CD4-positive, alpha-beta T cell treated with Interleukin-10 for 1 hour (primary cell): ENCODE measurements at places on chromosomes 7 and 10.

DNA sequence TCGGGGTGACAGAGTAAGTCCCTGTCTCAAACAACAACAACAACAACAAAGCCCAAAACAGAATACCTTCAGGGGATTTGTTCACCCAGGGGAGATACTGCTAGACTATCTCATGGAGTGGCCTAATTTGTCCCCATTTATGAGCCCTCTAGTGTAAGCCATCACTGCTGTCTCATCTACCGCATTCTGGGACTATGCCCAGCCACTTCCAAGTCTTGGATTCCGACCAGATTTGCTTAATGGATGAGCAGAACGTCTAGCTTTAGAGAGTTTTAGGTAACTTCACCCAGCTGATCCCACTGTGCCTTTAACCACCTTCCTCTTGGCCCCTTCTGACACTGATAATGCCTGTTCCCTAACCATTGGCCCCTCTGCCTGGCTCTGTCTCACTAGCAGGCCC, 47.1 kb downstream of the PAPSS2 start:
- DNase-seq: no peak

GRCh38 chr7:155660758-155661093, 16.3 kb downstream of the RBM33 start:
- DNase-seq: no peak

DNA sequence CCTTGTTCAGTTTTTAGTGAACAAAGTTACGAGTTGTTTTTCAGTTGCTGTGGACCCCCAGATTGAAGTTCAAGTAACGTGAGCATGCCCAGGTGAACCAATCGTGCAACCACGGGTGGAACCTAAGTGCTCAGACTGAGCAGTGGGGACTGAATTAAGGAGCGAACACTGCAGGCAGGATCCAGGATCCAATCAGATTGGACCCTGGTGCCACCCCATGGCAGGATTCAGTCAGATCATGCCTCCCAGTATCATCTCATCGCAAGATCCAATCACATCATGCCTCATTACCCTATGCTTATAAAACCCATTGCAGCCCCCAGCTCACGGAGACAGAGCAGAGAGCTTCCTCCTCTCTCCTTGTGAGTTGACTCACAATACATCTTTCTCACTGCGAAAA, 80.9 kb downstream of the PFKFB3 start:
- no peak for DNase-seq

- no peak for DNase-seq
Observed at GRCh38 chr10:35684586-35684985, 42.5 kb upstream of the FZD8 start.

GRCh38 chr7:120760050-120760449, 97.9 kb downstream of the TSPAN12 start:
- DNase-seq: no peak

DNA sequence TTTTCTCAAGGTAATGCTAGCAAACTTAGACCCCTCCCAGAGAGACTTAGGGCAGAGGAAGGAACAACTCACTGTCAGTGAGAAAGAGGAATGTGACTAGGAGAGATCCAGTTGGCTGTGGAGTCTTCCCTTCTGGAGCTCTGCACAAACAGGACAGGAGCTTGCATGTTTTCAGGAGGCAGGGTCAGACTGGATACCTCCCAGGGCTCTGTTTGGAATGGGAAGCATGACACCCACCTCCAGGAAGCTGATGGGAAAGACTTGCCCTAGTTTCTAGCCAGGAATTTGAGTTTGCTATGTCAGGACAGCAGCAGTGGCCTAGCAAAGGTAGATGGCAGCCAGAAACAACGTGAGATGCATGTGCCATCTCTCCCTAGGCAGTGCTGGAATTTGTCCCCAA, 40.6 kb downstream of the GHRHR start:
- no peak for DNase-seq

- no peak for DNase-seq
Observed at GRCh38 chr7:1103789-1104515, 16.0 kb downstream of the GPER1 start.

DNA sequence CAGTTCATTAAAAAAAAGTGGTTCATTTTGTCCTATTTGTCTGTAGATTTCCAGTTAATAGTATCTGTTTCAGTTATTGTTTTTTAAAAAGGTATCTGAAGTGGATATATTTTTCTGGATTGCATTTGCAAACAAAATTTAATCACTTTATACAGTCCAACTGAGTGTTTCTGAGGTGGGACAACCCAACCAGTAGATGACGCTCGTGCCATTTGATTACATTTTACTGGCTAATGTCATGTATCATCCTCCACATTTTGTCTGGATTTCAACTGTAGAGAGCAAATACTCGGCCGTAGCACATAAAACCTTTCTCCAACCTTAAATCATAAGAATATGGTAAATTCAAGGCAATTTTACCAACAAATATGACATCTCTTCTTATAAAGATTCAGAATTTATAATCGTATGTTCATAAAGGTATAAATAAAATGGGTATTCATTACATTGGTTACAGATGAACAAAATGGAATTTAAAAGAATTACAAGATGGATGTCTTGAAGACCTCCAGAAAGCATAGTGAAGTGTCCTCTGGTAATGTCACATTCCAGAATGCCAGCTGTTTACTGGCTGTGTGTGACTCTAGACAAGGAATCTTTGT, 789.0 kb downstream of the PHTF2 start:
- DNase-seq: no peak

DNA sequence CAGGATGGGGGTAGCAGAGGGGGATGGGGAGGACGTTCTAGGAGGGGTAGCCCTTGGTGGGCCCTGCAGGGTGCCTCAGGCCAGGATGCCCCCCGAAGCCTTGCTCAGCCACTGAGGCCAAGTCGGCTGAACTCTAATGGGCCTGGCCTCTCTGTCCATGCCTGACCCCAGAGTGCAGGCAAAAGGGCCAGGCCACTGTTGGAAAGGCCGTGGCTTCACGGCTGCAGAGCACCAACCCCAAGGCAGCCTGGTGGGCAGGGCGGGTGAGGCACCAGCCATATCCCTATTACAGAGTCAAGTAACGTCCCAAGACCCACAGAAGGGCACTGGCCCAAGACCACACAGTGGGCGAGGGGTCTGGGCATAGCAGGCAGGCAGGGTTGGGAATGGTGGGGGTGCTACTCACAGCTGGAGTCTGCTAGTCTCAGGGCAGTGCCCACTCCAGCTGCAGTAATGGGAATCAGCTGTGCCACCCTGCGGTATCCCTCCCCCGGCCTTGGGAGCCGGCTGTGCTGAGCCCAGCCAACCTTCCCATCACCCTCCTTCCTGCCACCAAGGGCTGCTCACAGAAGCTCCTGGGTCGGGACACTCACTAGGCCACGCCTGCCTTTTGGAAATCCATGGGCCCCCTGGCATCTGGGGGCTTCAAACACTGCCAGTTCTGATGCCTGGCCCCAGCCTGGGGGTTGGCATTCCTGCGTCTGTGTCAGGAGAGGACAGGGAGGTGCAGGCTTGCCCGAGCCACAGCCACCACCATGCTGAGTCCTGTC, 4.0 kb upstream of the LFNG start:
- no peak for DNase-seq

- no peak for DNase-seq
Observed at GRCh38 chr10:86079088-86079487, 287.5 kb downstream of the GRID1 start.

GRCh38 chr7:94223375-94224084, 171.2 kb upstream of the COL1A2 start:
- no peak for DNase-seq

- no peak for DNase-seq
Observed at GRCh38 chr10:116385311-116385710, 42.3 kb upstream of the PNLIPRP3 start.

GRCh38 chr7:20301311-20301939, 29.3 kb upstream of the ITGB8 start:
- DNase-seq: no peak

- DNase-seq: peak; percentile 35
Observed at GRCh38 chr10:61937631-61938351, 36.3 kb downstream of the ARID5B start.
